Endothelial cell (in vitro differentiated cells): ENCODE measurements at places on chromosomes 5 and 9. TPM values are rescaled to one million over a fixed set of nuclear protein-coding genes. Genes with fewer than 3 reads are reported as not detected.

PRR16 gene
- total RNA-seq = not detected

LCNL1 gene
- not detected for total RNA-seq

DNA sequence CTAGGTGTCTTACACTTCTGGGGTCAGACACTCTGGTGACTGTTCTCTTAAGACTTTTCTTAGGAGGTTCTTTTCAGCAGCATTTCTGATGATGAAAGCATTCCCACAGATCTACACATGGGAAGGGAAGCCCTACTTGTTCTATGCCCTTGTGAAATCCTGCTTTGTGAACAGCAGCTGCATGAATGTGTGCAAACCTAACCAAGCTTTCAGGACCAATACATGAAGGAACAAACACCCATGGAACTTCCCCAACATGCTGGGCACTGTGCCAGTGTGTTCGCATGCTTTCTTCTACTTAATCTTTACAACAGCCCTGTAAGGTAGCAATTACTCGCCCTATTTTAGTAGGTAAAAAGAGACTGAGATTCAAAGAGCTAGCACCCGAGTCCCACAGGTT is 439.9 kb upstream of the KLF4 start:
- H3K27ac ChIP-seq = no peak overlapping the region
- no peaks in the 10 kb centered on the region for H3K27me3 ChIP-seq
- no peaks in the 10 kb centered on the region for H3K4me1 ChIP-seq
- H3K4me3 ChIP-seq = no peak overlapping the region
- H3K36me3 ChIP-seq = no peaks in the 10 kb centered on the region

DNA sequence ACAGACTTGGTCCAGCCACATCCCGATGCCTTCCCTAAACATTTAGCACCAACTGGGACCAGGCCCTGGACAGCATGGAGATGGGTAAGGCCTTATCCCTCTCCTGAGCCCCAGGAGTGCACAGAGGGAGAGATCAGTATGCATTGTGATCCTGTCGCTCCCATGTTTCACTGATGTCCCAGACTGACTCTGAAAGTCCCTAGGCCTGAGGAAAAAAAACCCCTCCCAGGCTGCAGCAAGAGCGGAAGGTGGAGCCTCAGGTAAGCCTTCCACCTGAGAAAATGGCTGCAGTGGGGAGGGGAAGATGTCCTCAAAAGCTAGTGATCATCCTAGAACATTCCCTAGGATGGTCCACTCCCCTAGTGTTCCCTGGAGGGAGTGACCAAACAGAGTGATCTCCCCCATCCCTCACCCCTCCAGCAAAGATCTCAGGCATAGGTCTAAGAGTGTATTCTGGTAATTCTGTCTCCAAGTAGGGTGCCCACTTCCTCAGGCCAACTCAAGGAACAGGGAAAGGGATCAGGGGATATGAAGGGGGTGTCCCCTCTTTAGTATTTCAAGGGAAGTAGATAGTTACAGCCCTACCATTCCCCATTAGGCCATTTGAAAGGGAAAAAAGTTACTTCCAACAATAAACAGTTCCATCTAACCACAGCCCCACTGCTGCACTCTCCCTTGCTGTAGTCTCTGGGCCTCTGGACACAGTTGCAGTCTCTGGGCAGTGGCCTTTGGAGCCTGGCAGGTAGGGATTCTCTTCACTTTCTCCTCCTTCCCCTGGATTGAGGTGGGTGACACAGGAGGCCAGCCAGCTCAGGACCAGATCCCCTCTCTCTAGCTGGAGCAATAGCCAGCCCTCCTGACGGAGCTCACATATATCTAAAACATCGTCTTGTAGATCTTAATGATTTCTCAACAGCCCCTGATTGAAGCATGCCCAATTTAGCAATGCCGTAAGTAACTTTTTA is 6.8 kb upstream of the CXXC5 start:
- peaks cover 16% of the 10 kb centered on the region for H3K27me3 ChIP-seq
- H3K36me3 ChIP-seq = peaks cover under 1% of the 10 kb centered on the region
- peak; percentile 2 for DNase-seq
